ENCODE measurements at places on chromosomes 6 and 20.
A peak's percentile ranks its signal among the peaks of the same experiment; 100 is the strongest.

DNA sequence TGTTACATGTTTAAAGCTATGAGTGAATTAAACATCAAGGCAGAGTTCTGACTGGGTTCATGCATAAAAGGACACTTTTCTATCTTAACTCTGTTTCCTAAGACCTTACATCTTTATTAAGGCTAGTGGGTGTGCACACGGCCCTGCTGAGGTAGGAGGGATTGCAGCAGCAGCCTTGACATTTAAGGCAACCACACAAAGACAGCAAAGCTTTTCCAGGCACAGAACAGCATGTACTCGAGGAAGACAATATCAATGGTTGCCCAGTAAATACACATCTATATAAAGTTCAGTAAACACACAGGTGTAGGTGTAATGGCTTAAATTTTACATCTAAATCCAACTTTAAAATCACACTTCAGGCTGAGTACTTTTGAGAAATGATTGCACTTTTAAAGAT, 79.8 kb upstream of the LOC128125822 start:
- no peak for DNase-seq

GRCh38 chr6:167711768-167712730, 114.7 kb upstream of the AFDN start:
- no peak for DNase-seq

GRCh38 chr6:89410231-89410761, 1.8 kb downstream of the RRAGD start:
- DNase-seq, result no peak

DNA sequence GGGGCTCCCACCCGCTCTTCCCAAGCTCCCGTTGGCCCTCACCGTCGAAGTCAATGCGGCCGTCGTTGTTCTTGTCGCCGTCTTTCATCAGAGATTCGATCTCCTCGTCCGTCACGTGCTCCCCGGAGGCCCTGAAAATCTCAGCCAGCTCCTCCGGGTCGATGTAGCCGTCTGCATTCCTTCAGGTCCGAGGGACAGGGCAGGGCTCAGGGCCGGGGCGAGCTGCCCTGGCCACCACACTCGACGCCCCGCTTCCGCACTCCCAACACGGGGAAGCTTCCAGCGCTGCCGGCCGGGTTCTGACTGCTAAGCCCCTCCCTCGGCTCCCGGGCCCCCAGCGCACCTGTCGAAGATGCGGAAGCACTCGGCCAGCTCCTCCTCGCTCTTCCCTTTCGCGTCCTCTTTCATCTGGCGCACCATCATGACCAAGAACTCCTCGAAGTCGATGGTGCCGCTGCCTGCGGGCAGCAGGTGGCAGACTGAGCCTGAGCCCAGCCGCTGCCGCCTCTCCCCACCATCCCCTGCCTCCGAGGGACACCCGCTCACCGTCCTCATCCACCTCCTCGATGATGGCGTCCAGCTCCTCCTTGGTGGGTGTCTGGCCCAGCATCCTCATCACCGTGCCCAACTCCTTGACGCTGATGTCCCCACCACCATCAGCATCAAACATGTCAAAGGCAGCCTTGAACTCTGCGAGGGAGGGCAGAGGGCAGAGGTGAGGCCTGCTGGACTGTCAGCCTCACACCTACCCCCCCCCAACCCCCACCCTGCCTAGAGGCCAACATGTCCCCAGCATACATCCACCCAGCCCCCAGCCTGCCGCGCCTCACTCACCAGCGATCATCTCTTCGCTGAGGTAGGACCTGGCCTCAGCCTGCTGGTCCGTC, 2.9 kb downstream of the TNNC2 start:
- peak; percentile 51 for DNase-seq

DNA sequence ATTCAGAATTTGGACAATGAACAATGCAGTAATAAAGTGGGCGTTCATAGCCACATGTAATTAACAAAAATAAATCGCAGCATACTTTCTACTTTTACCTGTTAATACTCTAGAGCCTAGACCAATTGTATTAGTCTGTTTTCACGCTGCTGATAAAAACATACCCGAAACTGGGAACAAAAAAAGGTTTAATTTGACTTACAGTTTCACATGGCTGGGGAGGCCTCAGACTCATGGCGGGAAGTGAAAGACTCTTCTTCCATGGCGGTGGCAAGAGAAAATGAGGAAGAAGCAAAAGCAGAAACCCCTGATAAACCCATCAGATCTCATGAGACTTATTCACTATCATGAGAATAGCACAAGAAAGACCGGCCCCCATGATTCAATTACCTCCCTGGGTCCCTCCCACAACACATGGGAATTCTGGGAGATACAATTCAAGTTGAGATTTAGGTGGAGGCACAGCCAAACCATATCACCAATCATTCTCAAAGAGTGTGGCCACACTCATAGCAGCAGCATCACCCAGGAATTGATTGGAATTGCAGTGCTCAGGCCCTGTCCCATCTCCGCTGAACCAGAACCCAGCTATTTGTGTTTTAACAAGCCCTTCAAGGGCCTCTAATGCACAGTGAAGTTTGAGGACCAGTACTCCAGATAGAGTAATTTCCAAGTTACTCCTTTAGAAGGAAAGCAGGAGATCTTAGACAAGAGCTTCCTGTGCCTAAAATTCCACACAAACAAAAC, 650.0 kb downstream of the KIF16B start:
- no peak for DNase-seq

- DNase-seq, result no peak
These were observed 40.4 kb downstream of the FAM8A1 start for GRCh38 chr6:17640477-17640917.

DNA sequence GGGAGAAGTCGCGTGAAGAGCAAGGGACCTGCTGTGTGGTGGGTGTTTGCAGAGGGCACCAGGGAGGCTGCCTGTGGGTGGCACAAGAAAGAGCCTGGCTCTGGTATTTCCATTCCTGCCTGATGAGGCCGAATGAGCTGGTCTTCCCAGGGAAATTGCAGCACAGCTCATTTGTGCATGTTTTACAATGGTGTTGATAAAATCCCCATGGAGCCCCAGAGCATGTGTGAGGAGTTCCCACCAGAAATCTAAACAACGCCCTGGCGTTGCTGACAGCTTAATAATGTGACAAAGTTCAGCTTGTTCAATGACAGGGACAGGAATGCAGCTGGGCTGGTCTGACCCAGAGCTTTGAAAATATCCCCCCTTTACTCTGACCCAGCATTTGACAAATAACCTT, 135.5 kb downstream of the CLIC5 start:
- peak; percentile 56 for DNase-seq

DNA sequence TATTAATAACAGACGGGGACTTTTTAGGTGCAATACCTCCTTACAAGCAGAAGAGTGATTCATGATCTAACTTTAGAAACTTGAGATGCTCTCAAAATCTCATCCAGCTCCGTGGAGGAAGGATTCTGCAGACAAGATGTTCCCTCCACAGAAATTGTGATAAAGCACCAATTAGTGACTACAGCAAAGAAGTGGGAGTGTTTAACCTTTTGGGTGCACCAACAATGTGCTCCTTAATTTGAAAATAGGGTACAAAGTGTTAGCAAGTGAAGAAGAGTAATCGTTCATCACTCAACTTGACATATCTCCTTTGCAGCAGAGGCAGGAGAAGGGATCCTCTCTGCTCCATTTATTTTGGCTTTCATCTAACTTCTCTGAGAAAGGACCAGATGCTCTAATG, 22.8 kb upstream of the SCP2D1 start:
- no peak for DNase-seq

DNA sequence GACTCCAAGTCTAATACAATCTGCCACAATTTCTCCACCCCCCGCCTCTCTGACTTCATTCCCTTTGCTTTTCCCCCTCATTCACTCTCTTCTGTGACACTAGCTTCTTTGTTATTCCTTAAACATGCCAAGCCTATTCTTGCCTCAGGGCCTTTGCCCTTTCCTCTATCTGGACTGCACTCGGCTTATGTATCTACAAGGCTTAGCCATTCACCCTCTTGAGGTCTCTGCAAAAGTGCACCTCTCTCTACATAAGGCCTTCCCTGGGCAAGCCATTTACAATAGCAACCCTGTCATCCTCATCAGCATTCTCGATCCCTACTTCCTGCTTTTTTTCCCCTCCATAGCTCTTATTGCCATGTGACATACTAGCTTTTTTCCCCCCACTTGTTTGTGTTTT, 168.9 kb downstream of the PDSS2 start:
- no peak for DNase-seq

DNA sequence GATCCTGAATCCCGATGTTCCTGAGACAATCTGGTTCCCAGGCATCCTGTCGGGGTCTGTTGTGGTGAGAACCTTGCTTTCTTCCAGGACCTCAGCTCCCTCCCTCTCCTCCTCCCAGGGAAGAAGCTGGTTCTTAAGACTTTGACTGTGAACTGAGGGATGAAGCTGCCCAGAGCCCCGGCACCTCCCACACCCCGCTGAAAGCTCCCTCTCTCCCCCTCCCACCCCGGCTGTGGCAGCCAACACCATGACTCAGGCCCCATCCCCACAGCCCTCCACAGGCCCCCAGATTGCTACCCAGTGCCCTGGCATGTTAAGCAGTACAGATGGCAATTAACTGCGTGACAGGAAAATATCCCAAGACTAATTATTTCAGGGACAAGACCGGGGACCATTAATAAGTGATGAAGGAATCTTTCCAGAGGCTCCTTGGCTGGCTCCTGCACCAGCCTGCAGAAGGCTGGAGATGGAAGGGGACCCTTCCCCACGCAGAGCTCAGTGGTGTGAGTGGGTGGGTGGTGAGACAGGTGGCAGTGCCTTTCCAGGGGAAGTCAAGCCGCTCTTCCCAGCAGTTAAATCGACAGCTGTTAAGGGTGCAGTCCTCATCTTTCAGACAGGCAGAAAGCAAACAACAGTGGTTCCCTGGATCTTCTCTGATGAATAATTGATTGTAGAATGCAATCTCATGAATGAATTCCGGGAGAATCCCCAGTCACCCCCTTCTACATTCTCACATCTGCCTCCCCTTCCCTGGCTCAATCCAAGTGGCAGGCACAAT, 237.9 kb downstream of the LRFN2 start:
- DNase-seq, result no peak

- DNase-seq, result no peak
These were observed 991.8 kb upstream of the ADGRB3 start for GRCh38 chr6:67643281-67643680.

GRCh38 chr6:33812669-33813068, 8.9 kb upstream of the MLN start:
- DNase-seq, result peak; percentile 48

DNA sequence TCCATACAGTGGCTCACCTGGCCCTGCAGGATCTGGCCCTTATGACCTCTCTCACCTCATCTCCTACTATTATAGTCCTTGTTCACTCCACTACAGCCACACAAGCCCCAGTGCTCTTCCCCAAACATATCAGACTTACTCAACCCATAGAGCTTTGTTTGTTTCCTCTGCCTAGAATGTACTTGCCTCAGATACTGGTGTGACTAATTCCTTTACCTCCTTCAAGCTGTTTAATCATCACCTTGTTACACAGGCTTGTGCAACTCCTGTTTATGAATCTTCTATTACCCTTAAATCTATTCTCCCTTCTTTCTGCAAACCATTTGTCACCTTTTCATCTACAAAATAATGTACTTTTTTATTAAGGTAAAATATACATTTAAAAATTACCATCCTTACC, 3.2 kb downstream of the DEFB125 start:
- DNase-seq, result no peak
